ENCODE measurements at places on chromosomes 5 and 9.

- DNase-seq, result peak; percentile 64
Measured at GRCh38 chr5:76402886-76403765, at the start of gene IQGAP2. Gene IQGAP2, plus strand, starts transcription at chr5:76403285. Its CDS starts 261 bp downstream, at chr5:76403546.

DNA sequence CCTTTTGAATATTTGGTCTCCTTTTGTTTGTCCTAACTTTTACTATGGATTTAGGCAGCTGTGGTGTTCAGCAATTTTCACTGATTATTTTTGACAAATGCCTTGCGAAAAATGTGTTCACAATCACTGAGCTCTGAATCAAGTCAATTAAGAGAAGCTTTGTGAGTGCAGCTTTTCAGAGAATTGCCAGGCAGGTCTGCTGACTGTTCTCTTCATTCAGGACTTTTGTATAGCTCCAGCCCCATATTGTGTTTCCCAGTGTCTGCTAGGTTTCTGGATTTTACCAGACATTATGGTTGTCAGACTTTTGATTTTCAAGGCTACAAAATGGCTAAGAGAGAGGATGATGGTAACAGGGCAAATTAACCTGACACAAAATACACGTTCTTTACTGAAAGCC is 1055.9 kb downstream of the CDH18 start:
- no peak for DNase-seq

- no peak for DNase-seq
Measured at GRCh38 chr5:143059976-143060765, 290.0 kb downstream of the ARHGAP26 start.

- no peak for DNase-seq
Measured at GRCh38 chr9:34555500-34555899, 32.7 kb upstream of the ENHO start.
